Progenitor cell of endocrine pancreas (in vitro differentiated cells): ENCODE measurements at places on chromosomes 1 and 21. TPM values are rescaled to one million over a fixed set of nuclear protein-coding genes. Genes with fewer than 3 reads are reported as not detected.

OLFM3 gene
- total RNA-seq = 1.0 and 1.1 TPM in 2 replicates

HEYL gene
- total RNA-seq = 4.3 and 5.2 TPM in 2 replicates

RIMKLA gene
- 3.5 and 3.9 TPM in 2 replicates for total RNA-seq

C1QB gene
- total RNA-seq = not detected in 2 replicates

ATP1B1 gene
- total RNA-seq = 108 and 120 TPM in 2 replicates

- no peak overlapping the region for H3K4me3 ChIP-seq
- no peaks in the 10 kb centered on the region for H3K27me3 ChIP-seq
- no peak for DNase-seq
- H3K27ac ChIP-seq = no peak overlapping the region
- peaks cover 2% of the 10 kb centered on the region for H3K4me1 ChIP-seq
Observed at GRCh38 chr1:66679140-66679539, 73.1 kb upstream of the DYNLT5 start.

GRCh38 chr1:113321771-113322387, 68.4 kb upstream of the MAGI3 start:
- no peaks in the 10 kb centered on the region for H3K36me3 ChIP-seq
- H3K27me3 ChIP-seq = no peaks in the 10 kb centered on the region
- H3K4me3 ChIP-seq = no peak overlapping the region

DNA sequence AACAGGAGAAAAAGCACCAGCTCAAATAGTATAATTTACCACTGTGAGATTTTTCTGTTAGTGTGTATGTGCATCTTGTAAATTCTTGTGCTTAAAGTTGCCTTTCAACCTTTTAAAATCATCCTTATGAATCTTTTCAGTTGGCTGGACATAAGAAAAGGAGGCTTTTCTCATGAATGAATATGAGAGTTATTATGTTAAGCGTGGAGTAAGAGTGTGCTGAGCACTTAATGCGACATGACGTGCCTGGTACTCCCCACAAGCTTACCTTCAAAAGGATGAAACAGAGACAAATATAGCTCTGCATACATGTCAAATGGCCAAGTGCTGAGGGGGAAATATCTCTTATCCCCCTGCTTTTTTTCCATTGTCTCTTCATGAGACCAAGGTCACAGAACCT, 85.3 kb upstream of the ADGRL2 start:
- H3K27me3 ChIP-seq = no peaks in the 10 kb centered on the region
- no peak for DNase-seq
- no peaks in the 10 kb centered on the region for H3K36me3 ChIP-seq
- no peak overlapping the region for H3K27ac ChIP-seq
- no peak overlapping the region for H3K4me3 ChIP-seq

GRCh38 chr1:247337961-247338360, 6.3 kb upstream of the ZNF496 start:
- peaks cover 37% of the 10 kb centered on the region for H3K4me1 ChIP-seq
- H3K27me3 ChIP-seq = no peaks in the 10 kb centered on the region
- H3K36me3 ChIP-seq = peaks cover 12% of the 10 kb centered on the region

GRCh38 chr1:24635195-24635843, 7.8 kb upstream of the SRRM1 start:
- H3K27me3 ChIP-seq = peaks cover 10% of the 10 kb centered on the region
- no peaks in the 10 kb centered on the region for H3K36me3 ChIP-seq
- no peak for DNase-seq
- H3K27ac ChIP-seq = no peak overlapping the region
- H3K4me3 ChIP-seq = no peak overlapping the region

- H3K36me3 ChIP-seq = no peaks in the 10 kb centered on the region
- H3K27me3 ChIP-seq = peaks cover 24% of the 10 kb centered on the region
Observed at GRCh38 chr1:162019006-162019405, 4.7 kb downstream of the OLFML2B start.

DNA sequence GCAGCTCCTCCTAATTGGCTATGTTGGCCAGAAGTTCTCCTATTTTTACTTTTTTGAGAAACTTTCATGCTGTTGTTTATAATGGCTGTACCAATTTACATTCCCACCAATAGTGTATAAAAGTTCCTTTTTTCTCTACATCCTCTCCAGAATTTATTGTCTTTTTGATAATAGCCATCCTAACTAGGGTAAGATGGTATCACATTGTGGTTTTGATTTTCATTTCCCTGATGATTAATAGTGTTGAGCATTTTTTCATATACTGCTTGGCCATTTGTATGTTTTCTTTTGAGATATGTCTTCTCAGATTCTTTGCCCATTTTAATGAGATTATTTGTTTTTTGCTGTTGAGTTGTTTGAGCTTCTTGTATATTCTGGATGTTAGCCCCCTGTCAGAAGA, 46.8 kb downstream of the NTMT2 start:
- H3K4me1 ChIP-seq = peaks cover 5% of the 10 kb centered on the region
- H3K27ac ChIP-seq = no peak overlapping the region
- H3K27me3 ChIP-seq = no peaks in the 10 kb centered on the region
- no peak for DNase-seq
- no peak overlapping the region for H3K4me3 ChIP-seq

DNA sequence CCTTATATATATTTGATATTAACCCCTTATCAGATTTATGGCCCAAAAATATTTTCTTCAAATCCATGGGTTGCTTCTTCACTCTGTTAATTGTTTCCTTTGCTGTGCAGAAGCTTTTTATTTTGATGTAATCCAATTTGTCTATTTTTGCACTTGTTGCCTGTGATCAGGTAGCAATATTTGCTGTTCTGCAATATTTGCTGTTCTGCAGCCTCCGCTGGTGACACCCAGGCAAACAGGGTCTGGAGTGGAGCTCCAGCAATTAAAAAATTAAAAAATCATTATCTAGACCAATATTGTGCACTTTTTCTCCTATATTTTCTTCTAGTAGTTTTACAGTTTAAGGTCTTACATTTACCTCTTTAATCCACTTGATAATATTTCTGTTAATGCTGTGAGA, 564.5 kb downstream of the DPYD start:
- no peak overlapping the region for H3K4me3 ChIP-seq
- no peak for DNase-seq
- H3K27ac ChIP-seq = no peak overlapping the region
- H3K4me1 ChIP-seq = peaks cover 6% of the 10 kb centered on the region
- H3K36me3 ChIP-seq = peaks cover 1% of the 10 kb centered on the region

GRCh38 chr21:26397545-26397944, 175.5 kb downstream of the CYYR1 start:
- no peak overlapping the region for H3K4me3 ChIP-seq
- no peaks in the 10 kb centered on the region for H3K27me3 ChIP-seq
- no peaks in the 10 kb centered on the region for H3K36me3 ChIP-seq
- no peak overlapping the region for H3K27ac ChIP-seq

- peaks cover 23% of the 10 kb centered on the region for H3K4me1 ChIP-seq
- no peaks in the 10 kb centered on the region for H3K36me3 ChIP-seq
- H3K27me3 ChIP-seq = peaks cover 5% of the 10 kb centered on the region
Observed at GRCh38 chr1:57309630-57310029, 114.2 kb downstream of the DAB1 start.

DNA sequence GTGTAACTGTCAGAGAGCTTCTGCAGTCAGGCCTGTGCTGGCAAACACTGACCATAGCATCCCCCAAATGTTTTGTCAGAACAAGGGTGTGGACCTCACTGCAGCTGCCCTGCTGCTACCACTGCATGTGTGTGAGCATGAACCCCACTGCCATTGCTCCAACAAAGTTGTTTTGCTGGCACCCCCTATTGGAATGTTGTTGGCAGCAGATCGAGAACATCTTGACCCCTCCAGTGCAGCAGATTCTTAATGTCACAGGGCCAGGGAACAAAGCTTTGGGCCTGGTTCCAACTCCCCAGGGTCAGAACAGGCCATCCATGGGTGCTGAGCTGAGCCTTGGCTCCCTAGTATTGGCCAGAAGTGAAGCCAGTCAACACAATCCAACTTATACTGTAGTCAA, 1537.4 kb downstream of the NCAM2 start:
- no peak overlapping the region for H3K4me3 ChIP-seq
- no peaks in the 10 kb centered on the region for H3K27me3 ChIP-seq
- H3K4me1 ChIP-seq = no peaks in the 10 kb centered on the region
- no peak for DNase-seq

GRCh38 chr1:213049232-213049631, 1.8 kb upstream of the RPS6KC1 start:
- no peak overlapping the region for H3K27ac ChIP-seq
- H3K36me3 ChIP-seq = peaks cover 1% of the 10 kb centered on the region

GRCh38 chr1:219952361-219952760, 24.0 kb upstream of the SLC30A10 start:
- peaks cover 13% of the 10 kb centered on the region for H3K4me1 ChIP-seq
- H3K27ac ChIP-seq = no peak overlapping the region

GRCh38 chr1:218429301-218429700, 84.2 kb downstream of the TGFB2 start:
- H3K27ac ChIP-seq = no peak overlapping the region
- peaks cover 5% of the 10 kb centered on the region for H3K36me3 ChIP-seq
- H3K27me3 ChIP-seq = no peaks in the 10 kb centered on the region
- no peaks in the 10 kb centered on the region for H3K4me1 ChIP-seq
- no peak for DNase-seq

DNA sequence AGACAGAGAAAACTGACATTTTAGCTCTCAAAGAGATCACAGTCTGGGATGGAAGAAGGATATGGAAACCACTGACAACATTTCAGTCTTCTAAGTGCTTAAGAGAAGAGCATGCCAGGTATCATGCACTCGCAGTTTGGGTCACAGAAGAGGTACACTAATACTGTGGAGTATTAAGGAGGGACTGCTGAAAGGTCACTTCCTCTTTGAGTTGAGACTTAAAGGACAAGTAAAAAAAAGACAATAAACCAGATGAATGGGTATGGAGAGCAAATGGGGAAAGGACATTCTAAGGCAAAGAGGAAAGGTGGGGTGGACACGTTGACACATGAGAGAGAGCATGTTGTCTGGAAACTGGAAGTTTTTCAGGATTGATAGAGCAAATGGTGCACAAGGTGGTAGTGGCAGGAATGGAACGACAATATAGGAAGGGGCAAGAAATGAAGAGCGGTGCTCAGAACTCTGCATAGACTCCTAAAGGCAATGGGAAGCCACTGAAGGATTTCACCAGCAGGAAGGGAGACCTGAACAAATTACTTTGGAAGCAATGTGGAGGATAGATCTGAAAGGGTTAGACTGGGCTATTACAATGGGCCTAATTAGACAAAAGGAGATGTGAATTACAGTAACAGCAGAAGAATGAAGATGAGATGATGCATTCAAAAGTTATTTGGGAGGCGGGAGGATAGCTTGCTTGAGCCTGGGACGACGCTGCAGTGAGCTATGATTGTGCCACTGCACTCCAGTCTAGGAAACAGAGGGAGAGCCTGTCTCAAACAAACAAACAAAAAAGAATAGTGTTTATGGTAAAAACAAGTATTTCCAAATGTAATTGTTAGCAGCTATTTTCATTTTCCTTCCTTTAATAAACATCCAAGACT, 11.1 kb downstream of the DIPK1A start:
- no peak overlapping the region for H3K27ac ChIP-seq
- peaks cover 5% of the 10 kb centered on the region for H3K4me1 ChIP-seq
- no peak for DNase-seq
- H3K36me3 ChIP-seq = no peaks in the 10 kb centered on the region
- no peaks in the 10 kb centered on the region for H3K27me3 ChIP-seq

GRCh38 chr1:88296642-88297041, 387.4 kb upstream of the PKN2 start:
- H3K27me3 ChIP-seq = peaks cover 40% of the 10 kb centered on the region
- no peak overlapping the region for H3K27ac ChIP-seq
- H3K4me1 ChIP-seq = no peaks in the 10 kb centered on the region
- no peaks in the 10 kb centered on the region for H3K36me3 ChIP-seq

DNA sequence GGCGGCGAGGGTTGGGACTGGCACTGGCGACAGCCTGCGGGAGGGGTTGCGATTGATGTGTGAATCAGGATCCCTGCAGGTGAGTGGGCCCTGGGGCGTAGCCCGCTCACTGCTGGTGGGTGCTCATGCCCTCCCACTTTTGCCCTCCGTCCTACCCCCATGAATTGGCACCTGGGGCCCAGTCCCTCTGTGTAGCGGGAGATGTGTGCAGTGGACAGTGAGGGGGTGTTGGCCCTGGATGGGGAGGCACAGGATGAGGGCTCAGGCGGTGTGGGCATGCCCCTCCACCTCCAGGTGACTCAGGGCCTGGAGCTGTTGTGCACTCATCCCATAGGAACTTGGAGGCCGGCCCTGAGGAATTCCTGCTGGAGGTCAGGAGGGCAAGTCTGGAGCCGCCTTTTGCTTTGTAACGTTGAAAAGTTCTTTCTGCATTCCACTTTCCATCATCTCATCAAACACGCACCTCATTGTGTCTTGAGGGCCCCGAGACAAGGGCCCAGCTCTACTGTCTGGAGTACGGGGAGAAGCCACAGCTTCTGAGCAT, 3.0 kb downstream of the PEAR1 start:
- DNase-seq = no peak
- no peaks in the 10 kb centered on the region for H3K36me3 ChIP-seq
- H3K27me3 ChIP-seq = peaks cover 83% of the 10 kb centered on the region
- H3K4me3 ChIP-seq = no peak overlapping the region

GRCh38 chr1:66323958-66324625, 209.9 kb upstream of the SGIP1 start:
- no peak for DNase-seq
- H3K36me3 ChIP-seq = no peaks in the 10 kb centered on the region
- H3K4me3 ChIP-seq = no peak overlapping the region
- H3K27me3 ChIP-seq = peaks cover 3% of the 10 kb centered on the region
- no peaks in the 10 kb centered on the region for H3K4me1 ChIP-seq

GRCh38 chr1:246508897-246509688, 2.0 kb upstream of the SMYD3 start:
- no peak overlapping the region for H3K27ac ChIP-seq
- H3K4me1 ChIP-seq = peaks cover 6% of the 10 kb centered on the region
- H3K27me3 ChIP-seq = peaks cover 12% of the 10 kb centered on the region

GRCh38 chr1:16006552-16007485, 2.8 kb downstream of the SRARP start:
- peaks cover 12% of the 10 kb centered on the region for H3K4me1 ChIP-seq
- H3K36me3 ChIP-seq = no peaks in the 10 kb centered on the region
- no peak overlapping the region for H3K27ac ChIP-seq
- H3K27me3 ChIP-seq = no peaks in the 10 kb centered on the region

- DNase-seq = no peak
- H3K4me1 ChIP-seq = no peaks in the 10 kb centered on the region
- H3K4me3 ChIP-seq = no peak overlapping the region
- H3K27me3 ChIP-seq = no peaks in the 10 kb centered on the region
- H3K36me3 ChIP-seq = no peaks in the 10 kb centered on the region
Observed at GRCh38 chr1:205064741-205065316, 19.4 kb downstream of the TMEM81 start.

DNA sequence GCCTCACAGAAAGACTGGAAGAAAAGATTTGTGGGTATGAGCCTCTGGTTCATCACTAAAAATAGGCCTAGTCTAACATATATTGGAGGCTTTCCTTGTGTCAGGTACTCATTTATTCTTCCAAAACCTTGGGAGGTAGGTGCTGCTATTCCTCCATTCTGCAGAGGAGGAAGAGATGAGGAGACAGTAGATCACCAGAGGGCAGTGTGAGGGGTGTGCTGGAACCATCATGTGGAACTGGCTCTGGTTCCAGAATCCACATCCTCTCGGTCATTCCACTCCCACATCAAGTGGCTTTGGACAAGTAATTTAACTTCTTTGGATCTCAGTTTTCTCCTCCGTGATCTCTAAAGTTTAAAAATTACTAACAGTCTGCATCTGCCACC, 7.4 kb upstream of the INKA2 start:
- DNase-seq = no peak
- H3K27me3 ChIP-seq = peaks cover 32% of the 10 kb centered on the region
- H3K27ac ChIP-seq = no peak overlapping the region
- no peak overlapping the region for H3K4me3 ChIP-seq
- no peaks in the 10 kb centered on the region for H3K36me3 ChIP-seq

- no peak overlapping the region for H3K4me3 ChIP-seq
- no peaks in the 10 kb centered on the region for H3K36me3 ChIP-seq
- DNase-seq = no peak
- H3K27ac ChIP-seq = no peak overlapping the region
- no peaks in the 10 kb centered on the region for H3K27me3 ChIP-seq
Observed at GRCh38 chr1:63980740-63981407, 207.1 kb downstream of the ROR1 start.

GRCh38 chr1:189192741-189193520, 1284.7 kb downstream of the BRINP3 start:
- no peaks in the 10 kb centered on the region for H3K4me1 ChIP-seq
- no peaks in the 10 kb centered on the region for H3K27me3 ChIP-seq
- no peak for DNase-seq
